Astrocyte of the hippocampus (primary cell): ENCODE measurements at places on chromosomes 4 and X.

DNA sequence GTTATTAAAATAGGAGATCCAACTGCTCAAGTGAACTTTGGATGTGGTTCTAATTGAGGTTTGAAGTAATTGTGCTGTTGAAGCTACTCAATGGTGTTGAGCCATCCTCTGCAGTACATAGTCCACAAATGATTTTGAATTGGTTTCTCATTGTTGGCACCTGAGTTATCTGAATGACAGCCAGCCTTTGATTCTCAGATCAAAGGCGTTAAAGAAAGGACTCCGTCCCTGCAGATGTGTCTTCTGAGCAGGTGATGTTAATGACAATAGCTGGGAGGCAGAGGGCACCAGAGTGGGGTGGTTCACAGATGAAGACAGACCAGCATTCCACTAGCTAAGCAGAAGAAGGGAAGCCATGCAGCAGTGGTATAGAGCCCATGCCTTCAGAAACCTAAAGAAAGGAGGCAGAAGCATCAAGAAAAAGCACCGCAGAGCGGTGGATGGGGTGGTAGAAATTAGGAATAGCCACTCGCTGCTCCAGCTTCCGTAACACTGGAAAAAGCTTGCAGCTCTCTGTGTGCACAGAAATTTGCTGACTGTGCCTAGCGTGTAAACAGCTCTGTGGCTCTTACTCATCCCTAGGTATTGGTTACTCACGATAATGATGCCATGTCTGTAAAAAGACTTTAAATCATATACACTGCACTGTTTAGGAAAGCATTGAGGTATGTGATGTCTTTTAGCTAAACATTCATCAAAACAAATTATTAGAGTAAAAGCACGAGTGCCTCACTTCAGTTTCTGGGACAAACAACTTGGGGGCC, 79.2 kb upstream of the CLCN4 start:
- DNase-seq, result peak; percentile 10

- DNase-seq, result no peak
These were observed 1258.0 kb upstream of the IGFBP7 start for GRCh38 chr4:58368221-58368620.

GRCh38 chrX:133880032-133880443, 105.4 kb downstream of the GPC3 start:
- DNase-seq, result no peak

DNA sequence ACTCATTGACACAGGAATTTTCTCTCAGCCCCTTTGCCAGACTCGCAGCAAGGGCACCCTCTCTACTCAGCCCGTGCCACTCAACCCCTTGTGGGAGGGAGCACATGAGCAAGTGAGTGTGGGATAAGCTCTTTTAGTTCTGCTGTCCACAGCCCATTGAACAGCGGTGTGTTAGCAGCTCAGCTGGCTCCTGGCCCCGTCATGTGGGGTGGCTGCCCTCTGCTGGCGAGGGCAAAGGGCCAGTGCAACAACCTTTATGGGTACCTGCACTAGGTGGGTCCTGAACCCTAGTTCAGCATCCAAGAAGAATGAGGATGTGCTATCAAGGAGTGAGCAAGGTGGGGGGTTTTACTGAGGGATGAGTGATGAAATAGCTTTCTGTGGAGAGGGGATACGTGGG, 85.0 kb upstream of the ZNF81 start:
- DNase-seq, result peak; percentile 5

DNA sequence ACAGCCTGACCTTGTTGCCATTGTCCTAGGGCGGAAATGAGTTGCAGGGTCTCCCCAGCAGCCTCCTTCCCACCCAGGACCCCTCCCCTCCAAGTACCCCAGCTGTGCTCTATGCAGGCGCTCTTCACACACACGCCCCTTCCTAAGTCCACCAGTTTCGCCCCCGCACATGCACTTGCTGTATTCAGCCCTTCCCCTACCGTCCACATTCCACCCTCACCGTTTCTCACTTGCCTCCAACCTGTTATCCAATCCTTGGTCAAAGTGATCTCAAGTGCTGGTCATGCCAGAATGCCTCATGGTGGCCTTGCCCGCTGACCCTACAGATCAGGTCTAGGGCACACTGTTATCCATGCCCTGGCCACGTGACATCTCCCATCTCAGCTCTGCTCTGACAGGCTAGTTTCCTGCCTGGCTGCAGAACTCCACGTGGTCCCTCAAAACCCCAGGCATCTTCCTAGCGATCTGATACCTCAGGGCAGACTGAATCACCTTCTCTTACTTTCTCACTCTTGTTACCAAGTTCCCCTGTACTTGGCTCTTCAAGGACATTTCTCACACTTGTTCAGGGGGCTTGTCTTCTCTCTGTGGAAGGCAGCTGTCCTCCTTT, 39.7 kb downstream of the NSG1 start:
- DNase-seq, result peak; percentile 23

DNA sequence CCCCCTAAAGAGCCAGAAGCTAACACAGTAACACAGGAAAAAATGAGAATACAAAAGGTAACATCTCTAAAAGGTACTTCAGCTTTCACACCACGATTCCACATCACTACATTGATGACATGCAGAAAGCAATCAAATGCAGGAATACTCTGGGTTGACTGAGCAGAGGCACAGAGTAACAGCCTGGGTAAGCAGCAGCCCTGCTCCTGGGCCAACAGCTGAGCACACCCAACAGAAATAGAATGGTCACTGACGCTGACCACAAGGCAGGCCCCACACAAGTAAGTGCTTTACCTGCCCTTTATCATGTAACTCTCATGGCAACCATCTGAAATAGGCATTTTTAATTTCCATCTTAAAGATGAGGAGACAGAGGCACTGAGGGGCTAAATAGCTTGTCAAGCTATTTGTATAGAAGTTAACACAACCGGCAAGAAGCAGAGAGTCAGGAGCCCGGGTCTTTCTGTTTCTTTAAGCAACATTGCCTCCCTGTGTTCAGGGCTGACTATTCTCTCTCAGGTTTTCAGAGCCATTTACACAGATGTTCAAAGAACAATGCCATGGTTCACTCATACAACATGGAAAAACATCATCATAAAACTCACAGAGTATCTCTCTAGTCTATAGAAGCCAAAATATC, 168.9 kb downstream of the ZNF674 start:
- peak; percentile 77 for DNase-seq

- peak; percentile 30 for DNase-seq
These were observed 14.2 kb downstream of the ELOVL6 start for GRCh38 chr4:110184140-110184790.

GRCh38 chr4:65538571-65538970, 131.7 kb downstream of the EPHA5 start:
- DNase-seq, result peak; percentile 18

DNA sequence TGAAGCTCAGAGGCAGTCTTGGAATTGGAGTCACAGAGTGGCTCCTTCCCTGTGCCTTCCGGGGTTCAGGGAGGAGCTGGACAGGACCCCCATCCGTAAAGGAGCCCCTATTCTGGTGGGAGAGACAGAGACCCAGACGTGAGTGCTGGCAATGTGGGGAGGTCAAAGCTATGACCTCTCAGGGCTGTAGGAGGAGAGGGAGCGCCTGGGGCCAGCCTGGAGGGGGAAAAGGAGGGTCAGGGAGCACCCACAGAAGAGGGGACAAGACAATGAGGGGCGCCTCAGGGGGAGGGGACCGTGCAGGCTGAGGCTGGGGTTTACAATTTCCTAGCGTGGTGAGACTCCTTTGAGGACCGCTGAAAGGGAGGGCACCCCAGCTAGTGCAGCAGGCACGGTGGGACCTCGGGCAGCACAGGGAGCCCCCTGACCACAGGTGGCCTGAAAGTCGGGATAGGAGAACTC, 97.9 kb upstream of the LRPAP1 start:
- DNase-seq, result no peak

DNA sequence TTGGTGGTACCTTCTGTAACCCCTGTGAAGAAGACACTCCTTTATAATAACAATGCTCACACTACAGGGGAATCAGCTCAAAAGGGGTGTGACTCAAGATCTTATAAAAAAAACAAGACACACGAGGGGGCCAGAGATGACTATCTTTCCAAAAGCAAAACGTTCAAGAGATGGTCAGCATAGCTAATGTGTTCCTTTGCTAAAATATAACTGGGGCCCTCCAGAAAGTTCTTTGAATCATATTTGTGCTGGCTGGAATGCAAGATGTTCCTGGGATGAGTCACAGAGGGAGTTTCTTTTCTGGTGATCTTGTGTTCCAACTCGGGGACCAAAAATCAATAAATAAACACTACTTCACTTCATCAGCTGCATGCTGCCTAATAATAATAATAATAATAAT, 46.5 kb downstream of the RAI2 start:
- peak; percentile 20 for DNase-seq

GRCh38 chr4:83582289-83582785, 46.4 kb downstream of the GPAT3 start:
- DNase-seq, result peak; percentile 87

DNA sequence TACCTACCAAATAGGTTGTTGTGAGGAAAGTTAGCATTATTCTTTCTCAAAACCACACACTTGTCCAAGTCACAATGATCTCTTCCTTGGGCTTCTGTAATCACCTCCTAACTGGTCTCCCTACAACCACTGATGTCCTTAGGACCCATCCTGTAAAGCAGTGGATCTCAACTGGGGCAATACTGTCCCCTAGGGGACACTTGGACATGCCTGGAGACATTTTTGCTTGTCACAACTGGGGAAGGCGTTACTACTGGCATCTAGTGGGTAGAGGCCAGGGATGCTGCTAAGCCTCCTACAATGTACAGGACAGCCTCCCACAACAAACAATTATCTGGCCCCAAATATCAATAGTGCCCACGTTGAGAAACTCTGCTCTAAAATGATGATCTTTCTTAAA, 118.7 kb upstream of the AP1S2 start:
- peak; percentile 11 for DNase-seq

DNA sequence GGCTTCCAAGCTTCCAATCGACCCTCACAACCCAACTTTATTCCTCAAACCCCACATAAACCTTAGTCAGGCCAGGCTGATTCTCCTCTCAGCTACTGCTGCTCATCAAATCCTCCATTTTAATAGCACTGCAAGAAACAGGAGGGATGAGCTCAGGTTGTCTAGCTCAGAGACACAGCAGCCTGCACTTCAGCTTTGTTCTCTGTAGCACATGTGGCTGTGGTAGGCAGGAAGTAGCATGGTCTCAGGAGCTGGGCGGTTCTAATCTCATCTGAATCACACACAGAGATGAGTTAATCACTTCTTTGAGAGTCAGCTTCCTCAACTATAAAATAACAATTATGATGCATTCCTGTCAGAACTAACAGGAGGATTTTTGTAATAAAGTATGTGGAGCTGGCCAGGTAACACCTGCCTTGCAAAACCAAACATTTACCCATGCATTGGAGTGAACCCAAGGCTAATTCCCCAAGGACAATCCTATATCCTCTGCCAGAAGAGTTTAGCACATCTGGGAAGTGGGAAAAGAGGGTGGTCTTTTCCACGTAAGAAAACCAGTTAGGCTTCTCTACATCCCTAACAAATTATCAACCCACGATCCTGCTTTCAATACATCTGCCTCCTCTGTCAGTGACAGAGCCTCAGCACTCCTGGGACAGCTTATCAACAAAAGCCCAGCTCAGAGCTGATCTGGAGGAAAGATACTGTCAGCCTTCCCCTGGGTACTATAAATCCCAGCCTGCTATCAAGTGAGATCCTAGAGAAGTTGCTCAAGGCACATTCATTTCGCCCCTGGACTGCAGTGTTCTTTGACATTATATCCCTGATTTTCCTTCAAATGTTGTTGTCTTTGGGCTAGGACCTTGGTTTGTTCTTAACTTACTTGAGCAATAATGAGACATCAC, 32.8 kb downstream of the ELOVL6 start:
- peak; percentile 48 for DNase-seq
